ENCODE measurements at places on chromosomes 11 and 22.

DNA sequence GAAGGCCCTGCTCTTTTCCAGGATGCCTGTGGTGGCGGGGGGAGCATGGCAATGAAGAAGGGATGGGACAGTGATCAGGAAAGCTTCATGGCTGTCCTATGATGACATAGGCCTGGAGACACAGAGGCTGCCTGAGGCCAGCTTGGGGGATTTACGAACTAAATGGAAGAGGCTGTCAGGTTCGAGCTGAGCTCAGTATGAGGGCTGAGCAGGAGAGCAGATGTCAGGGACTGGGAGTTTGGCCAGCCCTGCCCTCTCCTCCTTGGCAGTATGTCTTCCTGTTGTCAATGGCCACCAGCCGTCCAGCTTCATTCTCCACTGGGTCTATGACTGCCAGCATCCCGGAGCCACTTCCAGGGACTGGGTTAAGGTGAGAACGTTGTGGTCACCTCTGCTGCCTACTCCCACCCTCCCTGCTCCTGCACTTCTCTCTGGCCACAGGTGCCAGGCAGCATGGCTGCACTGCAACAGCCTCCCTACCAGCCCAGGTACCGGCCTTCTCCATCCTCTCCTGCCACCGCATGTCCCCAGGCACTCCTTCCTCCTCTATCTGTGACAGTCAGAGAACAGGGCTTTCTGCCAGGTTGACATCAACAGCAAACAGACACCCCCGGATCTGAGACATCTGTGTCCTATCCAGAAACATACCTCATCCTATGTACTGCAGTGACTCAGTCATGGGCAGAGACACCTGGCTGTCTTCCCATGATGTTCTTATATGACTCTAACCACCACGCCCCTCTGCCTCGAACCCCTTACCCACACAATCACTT lies 75.1 kb downstream of the KIRREL3 start:
- DNase-seq = no peak

- no peak for DNase-seq
These were observed 84.6 kb downstream of the CLPB start for GRCh38 chr11:72349616-72350218.

DNA sequence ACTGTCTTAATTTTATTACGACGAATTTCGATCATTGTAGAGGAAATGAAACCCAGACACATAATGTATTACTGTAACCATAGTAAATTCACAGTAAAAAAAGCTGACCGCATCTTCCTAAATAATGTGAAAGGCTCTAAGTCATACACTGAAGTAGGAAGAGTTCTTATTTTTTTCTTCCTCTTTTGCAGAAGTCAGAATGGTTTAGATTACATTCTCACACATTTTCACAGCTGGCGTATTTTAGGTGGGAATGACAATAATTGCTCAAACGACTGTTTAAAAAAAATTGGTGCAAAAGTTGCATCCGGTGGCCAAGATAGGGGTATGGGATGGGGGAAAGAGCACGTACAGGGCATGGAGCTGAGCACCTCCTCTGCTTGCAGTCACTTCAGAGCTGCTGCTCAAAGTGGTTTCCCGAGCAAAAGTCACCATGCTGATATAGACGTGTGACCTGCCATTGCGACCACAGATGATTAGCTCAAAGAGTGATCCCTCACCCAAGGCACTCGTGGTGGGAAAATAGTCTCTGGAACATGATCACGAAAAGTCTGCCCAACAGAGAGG lies 35.3 kb downstream of the MMP13 start:
- no peak for DNase-seq

DNA sequence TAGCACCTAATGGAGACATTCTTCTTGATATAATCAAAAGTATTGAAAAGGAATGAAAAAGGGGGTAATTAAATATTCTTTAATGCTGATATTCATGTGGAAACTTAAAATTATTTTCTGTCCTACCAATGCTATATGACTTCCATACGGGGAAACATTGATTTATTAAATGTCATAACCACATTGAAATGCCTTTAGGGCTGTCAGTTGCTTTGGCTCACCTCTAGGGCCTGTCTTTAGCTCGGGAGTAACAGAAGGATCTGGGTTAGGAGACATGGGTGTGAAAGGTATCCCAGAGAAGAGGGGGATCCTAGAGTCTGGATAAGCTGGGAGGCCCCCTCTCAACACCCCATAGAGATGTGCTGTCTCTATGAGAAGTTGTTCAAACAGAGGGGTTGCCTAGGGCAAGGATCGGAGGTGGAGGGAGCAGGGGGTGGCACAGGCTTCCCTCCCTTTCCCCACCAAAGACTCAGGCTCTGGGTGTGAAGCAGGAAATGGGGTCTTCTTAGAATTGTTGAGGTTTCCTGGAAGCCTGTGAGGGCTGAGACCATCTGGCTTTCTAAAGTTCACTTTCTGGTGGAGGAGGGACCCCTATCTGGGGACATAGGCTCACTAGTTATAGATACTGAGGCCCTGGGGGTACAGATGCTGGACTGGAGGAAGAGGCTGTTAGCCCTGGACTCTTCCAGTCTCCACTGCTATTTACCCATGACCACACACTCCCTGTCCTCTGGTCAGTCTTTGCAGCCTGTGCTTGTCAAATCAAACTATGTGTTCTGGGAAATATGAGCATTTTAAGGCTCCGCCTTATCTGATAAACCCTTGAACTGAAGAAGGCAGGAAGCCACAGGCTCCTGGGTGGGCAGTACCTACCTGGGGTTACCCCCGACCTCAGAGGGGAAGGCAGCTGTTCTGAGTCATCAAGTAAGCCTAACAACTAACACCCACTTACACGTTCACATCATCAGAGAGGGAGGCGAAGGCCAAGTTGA lies 55.8 kb upstream of the RRAS2 start:
- peak; percentile 83 for DNase-seq

DNA sequence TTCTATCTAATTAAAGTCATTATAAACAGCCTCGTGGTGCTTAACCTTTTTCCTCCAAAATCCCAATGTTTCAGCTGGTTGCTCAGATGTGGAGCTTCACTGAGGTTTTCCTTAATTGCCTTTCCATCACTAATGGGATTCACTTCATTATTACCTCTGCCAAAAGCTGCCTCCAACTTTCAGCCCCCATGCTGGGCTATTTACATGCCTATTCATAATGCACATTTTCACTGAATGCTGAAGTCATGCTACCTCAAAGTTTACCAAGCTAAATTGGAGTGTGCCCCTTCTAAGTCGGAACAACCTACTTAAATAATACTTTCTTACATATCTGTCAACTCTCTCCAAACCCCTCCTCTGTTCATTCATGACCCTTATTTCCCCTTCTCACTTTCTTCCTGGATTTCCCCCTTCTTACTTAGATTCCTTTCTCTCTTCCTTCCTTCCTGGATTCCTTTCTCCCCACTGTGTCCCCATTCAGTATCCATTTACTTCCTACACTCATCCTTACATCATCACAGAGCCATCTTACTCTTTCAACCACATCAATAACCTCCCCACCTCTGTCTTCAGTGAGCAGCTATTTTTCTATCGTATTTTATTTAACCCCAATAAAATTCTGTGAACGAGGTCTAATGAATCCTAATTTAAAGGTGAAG lies 887.3 kb upstream of the TENM4 start:
- no peak for DNase-seq

DNA sequence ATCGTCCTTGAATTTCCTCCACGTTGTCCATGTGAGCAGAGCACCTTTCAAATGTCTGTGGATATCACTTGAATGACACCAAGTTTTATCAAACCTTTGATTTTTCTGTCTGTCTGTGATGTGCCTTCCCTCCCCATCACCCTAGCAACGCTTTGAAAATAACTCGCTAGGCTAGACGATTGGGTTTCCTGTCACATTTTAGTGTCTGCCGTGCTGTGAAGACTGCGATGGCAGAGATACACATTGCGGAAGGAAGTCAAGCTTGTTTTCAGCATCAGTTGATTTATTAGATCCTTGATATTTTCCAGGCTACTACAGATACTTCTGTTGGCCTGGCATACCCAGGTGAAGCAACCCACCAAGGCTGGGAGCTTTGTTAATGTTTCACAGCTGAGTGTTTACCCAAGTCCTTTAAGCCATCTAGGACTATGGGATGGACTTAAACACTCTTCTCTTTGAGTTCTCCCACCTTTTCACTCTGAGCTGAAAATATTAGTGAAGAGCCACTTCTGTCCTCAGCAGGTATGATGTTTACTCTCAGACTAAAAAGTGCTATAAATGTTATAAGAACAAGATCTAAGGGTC lies 93.6 kb upstream of the CD44 start:
- no peak for DNase-seq

DNA sequence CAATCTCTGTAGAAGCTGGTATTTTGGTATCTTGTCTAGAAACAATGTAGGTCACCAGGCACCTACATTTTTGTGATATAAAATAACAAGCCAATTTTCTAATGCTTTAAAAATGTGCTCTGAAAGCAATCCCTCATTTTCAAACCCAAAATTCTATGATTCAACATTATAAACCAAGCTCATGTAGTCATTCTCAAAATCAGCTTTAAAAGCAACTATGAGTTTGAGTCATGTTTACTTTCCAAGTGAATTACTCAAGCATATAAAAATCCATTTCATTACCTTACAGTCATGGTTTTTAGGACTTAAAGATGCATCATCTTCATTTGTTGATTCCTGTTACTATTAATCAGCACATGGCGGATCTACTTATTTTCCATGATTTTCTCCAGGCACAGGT lies 216.4 kb downstream of the GRM5 start:
- DNase-seq = no peak

DNA sequence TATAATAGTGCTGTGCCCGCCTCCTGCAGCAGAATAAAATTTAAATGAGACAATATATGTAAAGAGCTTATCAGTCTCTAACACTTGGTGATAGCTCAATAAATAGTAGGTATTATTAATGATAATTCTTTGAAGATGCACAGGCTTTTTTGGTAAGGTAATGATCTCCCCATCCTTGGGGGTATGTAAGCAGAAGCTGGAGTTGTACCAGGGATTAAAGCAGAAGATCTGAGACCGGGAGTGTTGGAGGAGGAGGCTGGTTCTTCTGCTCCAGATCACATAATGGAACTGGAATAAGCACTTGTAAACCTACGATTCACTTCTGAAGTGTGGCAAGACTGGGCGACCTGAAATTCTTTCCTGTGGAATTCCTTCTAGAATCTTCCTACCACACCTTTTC lies 8.4 kb downstream of the VSTM5 start:
- DNase-seq = no peak

GRCh38 chr11:5809122-5809519 lies 397 bp downstream of the OR52N2 start:
- DNase-seq = no peak

DNA sequence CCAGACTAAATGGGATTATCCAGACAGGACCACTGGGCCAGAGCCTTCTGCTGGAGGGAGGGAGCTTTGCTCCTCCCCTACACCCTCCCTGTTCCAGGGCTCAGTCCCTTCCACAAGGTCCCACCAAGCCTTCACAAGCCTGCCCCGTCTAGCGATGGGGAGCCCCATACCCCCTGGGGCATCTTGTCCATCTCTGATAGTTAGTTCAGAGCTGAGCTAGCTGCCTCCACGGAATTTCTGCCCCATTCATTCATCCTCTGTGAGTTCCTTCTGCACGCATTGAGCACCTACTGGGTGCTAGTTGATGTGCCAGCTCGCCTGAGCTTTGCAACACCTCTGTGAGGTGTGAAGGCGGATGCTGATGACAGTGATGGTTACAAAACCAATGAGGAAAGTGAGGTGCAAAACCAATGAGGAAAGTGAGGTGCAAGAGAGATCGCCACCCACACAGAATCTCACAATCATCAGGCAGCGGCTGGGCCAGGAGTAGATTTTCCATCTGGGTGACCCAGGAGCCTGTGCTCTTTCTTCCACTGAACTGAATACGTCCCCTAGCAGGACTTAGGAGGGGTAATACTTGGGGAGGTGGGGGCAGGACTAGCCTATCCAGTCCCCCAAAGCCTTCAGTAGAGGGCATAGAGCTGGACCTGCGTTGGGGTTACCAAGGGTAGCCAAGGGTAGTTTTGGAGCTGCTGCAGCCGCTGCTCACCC lies 21.5 kb upstream of the CBX7 start:
- DNase-seq = no peak

GRCh38 chr22:47850644-47851151 lies 1088.2 kb downstream of the TBC1D22A start:
- no peak for DNase-seq

GRCh38 chr22:49244466-49245420 lies 582.9 kb downstream of the BRD1 start:
- DNase-seq = no peak

DNA sequence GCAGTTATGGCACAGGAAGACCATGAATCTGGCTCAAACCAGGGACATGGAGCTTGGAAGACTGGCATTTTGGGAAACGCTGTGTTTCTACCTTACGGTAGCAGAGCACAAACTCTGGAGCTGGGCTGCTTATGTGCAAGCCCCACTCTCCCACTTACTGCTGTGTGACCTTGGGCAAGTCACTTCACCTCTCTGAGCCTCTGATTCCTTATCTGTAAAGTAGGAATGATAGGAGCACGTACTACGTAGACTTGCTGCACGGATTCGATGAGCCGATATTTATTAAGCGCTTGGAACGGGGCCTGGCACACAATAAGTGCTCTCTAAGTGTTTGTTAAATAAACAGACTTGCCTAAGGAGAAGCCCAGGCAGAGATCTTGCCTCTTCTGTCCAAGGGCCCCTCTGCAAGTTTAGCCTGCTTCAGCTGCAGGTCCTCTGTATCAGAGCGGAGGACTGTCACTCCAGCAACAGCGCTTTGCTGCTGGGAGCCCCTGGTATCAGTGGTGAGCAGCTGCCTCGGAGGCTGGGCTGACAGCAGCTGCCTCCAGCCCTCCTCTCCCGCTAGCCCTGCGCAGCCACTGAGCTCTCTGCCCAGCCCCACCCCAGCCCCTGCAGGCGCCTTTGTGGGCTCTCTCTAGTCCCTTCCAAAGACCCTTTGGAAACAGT lies 96.9 kb upstream of the ANO1 start:
- peak; percentile 34 for DNase-seq

GRCh38 chr11:92667486-92668152 lies 301.8 kb upstream of the MTNR1B start:
- DNase-seq = no peak

DNA sequence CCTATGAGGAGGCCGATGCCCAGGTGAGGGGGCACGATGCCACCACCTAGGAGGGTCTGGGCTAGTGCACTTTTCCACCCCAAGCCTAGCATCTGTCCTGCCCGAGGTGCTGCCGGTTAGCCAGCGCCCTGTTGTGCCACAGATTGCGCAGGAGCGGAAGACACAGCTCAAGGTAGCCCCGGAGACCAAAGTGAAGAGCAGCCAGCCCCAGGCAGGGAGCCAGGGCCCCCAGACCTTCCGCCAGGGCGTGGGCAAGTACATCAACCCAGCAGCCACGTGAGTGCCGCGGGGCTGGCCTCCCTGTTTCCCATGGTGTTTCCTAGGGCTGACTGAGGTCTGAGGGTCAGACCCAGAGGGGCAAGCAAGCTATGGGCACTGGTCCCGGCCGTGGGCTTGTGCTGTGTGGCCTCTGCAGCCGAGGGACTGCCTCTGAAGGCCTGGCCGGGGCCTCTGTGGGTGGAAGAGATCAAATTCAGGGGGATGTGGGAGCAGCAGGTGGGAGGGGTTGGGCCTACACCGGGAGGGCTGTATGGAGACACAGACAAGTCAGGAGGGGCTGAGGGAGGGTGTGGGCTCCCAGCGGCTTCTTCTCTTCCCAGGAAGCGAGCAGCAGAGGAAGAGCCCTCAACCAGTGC lies 29.1 kb downstream of the PPIL2 start:
- no peak for DNase-seq

Data from OCI-M1 (cell line).